ENCODE measurements at places on chromosomes 4 and X.
A peak's percentile ranks its signal among the peaks of the same experiment; 100 is the strongest.

DNA sequence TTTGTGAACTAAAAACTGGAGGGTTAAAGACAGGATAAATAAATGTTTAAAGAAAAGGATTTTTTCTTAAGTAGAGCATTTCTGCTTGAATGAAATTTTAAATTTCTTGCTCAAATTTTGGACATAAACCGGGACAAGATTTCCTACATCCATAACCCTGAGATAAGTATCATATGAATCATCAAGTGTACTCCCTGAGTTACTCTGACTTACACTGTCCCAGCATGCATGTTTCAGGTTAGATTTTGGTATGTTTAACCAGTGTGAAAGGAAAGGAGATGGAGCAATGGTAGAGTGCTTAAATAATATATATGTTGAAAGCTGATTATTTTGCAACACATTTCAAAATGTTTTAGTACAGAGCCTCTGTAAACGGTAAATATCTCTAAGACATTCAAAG lies 175.2 kb downstream of the ADGRL3 start:
- no peak for DNase-seq

- no peak for DNase-seq
Observed at GRCh38 chrX:101813200-101813599, 118.6 kb downstream of the ZMAT1 start.

- no peak for DNase-seq
Observed at GRCh38 chrX:68823413-68824151, 5.2 kb upstream of the EFNB1 start.

- no peak for DNase-seq
Observed at GRCh38 chr4:73676136-73676535, 55.9 kb upstream of the RASSF6 start.

- peak; percentile 20 for DNase-seq
Observed at GRCh38 chrX:12901486-12901885, 4.9 kb upstream of the TLR8 start.

DNA sequence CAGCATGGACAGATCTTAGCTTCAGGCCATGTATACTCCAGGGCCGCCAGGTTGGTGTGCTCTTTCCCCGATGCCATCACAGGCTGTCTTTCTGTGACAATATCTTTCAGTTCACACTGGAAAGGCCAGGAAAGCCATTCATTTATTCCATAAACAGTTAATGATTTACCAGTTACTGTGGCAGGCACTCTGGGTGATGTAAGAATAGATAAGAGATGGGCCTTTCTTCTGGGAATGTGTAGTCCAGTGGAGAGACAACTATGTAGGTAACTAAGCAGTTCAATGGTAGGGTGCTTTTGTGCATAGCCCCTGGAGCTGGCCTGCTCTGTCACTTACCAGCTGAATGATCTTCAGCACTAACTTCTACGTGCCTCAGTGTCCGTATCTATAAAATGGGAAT lies 46.3 kb upstream of the LEF1 start:
- no peak for DNase-seq

DNA sequence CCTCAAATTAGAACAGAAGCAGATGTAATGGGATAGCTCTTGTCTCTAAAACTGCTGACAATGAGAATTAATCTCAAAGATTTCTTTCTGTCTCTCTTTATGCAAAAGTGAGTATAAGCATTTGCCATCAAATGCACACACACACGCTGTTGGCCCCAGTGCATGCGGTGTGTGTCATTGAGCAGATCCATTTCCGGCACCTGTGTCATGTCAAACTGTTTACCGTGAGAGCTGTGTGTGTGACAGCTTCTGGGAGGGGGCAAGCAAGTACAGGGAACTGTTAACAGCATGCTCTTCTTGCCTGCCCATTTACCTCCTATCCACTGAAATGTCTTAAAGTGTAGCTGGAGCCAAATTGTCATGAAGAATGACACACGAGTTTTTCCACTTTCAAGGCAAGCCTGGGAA lies 297.9 kb upstream of the FAT4 start:
- no peak for DNase-seq

GRCh38 chr4:113990886-113991285 lies 11.4 kb upstream of the ARSJ start:
- DNase-seq: no peak
